Eye (tissue), 1 donor: ENCODE measurements at places on chromosomes 3 and 15.
A peak's percentile ranks its signal among the peaks of the same experiment; 100 is the strongest.

- DNase-seq = no peak
These were observed 39.1 kb downstream of the COL6A5 start for GRCh38 chr3:130384476-130385025.

- DNase-seq = peak; percentile 48
These were observed 217.8 kb downstream of the CHST2 start for GRCh38 chr3:143337387-143337786.

- peak; percentile 99 for DNase-seq
These were observed at the start of gene DAG1 for GRCh38 chr3:49469936-49470713. DAG1 (plus strand) TSS chr3:49470267; CDS start chr3:49510535, 40,268 bp downstream.

DNA sequence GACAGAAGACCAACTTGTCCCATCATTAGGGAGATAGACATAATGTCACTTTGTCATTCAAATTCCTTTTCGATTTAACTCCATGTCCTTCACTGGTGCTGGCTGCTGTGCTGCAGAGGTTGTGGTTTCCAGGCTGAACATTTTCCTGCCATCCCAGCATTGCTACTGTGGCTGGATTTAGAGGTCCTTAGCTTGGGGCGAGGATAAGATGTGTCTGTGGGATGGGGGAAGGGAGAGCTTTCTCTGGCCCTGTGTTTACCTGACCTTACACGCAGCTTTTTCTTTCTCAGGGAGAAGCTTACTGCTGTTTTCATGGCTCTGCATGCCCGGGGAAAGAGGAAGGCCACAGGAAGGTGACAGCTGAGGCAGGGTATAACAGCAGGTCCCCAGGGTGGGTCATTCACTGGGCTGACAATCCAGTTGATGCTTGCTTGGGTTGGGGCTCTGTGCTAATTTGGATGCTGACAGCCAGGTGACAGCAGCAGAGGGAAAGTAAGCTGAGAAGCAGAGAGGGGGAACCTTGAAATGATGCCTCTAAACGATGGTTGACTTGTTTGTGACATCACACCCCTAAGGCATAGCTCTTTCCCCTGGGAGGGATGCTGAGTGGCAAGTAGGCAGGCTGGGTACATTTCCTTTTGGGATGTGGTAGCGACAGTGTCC is 326.9 kb upstream of the CTNNB1 start:
- DNase-seq = peak; percentile 49

- no peak for DNase-seq
These were observed 347.9 kb downstream of the NR2F2 start for GRCh38 chr15:96678386-96678785.

- DNase-seq = no peak
These were observed 14.3 kb upstream of the TGM5 start for GRCh38 chr15:43280996-43281395.

DNA sequence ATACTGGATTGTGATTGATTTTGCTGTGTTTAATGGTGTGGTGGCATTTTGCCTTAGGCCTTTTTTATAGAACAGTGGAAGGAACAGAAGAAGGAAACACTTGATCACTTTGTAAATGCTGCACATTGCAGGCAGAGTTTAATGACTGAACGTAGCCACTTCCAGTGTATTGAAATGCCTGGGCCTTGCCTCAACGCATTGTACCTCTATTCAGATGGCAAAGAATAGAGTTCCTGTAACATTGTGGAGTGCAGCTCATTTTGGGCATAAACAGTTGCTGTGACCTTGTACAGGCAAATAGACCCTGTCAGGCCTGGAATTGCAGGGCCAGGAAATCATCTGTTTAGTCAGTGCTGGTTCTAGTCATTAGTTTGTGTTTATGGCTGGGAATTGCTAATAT is 225.0 kb downstream of the EPHA3 start:
- no peak for DNase-seq

GRCh38 chr3:79424811-79425210 is 343.0 kb downstream of the ROBO1 start:
- DNase-seq = no peak

- no peak for DNase-seq
These were observed 18.2 kb downstream of the SLC9A9 start for GRCh38 chr3:143830063-143830462.

- DNase-seq = no peak
These were observed 166.1 kb downstream of the PGPEP1L start for GRCh38 chr15:98841419-98841970.

GRCh38 chr3:23501201-23501802 is 298.2 kb downstream of the UBE2E2 start:
- no peak for DNase-seq

DNA sequence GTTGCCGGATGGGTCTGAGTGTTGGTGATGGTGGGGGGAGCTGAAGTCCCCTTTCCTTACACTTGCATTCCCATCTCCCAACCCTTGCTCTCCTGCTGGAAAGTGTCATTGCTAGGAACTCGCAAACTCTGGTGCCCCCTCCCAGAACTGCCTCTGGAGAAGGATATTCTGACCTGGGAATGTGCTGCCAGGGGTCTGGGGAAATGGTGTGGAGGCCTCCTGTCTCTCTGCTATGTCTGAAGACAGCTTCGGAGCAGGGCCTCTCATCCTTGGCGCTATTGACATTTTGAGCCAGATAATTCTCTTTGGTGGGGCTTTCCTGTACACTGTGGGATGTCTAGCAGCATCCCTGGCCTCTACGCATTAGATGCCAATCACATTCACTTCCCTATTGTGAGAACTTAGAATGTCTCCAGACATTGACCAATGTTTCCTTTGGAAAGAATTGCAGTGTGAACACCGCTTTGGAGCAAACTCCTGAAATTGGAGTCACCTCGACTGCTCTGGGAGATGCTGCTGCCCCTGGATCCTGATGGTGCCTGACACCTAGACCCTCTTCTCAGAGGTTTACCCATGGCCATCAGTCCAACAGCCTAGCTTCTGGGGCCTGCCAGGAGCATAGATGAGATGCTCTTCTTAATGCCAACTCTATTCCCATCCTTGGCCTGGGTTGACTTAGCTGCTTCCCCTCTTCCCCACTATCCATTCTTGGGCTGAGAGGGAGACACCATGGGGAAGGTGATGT is 2.2 kb upstream of the KY start:
- no peak for DNase-seq

- DNase-seq = peak; percentile 38
These were observed 1.5 kb upstream of the SLC12A8 start for GRCh38 chr3:125213946-125214542.

DNA sequence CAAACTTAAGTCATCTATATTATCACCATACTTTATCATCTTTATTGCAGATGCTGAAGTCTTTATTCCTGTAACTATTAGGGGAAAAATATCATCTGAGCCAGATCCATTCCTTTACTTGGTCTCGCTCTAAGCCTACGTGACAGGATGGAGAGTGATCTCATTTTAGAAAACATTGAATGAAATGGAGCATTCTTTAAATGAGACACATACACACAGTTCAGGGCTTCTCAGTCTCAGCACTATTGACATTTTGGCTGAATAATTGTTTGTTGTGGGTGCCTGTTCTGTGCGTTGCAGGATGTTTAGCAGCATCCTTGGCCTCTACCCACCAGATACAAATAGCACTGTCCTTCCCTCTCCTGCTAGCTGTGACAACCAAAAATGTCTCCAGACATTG is 36.2 kb upstream of the PROK2 start:
- DNase-seq = no peak

DNA sequence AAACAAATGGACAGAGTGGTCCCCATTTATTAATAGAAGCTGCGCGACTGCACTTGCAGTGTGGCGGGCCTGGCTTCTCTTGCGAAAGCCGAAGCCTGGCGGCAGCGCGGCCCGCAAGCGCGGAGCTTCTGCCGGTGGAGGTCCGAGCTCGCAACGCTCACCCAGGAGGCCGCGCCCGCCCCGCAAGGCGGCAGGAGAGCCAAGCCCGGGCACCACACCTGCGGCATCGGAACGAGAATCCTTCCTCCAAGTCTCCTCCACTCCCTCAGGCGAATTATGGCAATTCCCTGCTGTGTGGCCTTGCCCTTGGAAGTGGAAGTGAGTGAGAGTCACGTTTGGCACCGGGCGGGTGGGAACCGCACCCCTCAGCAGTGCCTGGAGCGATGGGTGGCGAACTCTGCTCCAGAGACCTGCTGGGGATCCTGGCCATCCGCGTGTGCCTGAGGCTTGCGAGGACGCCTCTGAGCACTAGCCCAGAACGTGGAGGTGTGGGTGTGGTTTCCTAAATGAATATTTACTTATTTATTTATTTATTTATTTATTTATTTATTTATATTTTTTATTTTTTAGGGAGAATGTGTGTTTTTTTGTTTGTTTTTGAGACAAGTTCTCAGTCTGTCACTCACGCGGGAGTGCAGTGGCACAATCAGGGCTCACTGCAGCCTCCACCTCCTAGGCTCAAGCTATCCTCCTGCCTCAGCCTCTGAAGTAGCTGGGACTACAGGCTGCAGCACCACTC is 133.7 kb upstream of the UBE2E1 start:
- DNase-seq = peak; percentile 62

DNA sequence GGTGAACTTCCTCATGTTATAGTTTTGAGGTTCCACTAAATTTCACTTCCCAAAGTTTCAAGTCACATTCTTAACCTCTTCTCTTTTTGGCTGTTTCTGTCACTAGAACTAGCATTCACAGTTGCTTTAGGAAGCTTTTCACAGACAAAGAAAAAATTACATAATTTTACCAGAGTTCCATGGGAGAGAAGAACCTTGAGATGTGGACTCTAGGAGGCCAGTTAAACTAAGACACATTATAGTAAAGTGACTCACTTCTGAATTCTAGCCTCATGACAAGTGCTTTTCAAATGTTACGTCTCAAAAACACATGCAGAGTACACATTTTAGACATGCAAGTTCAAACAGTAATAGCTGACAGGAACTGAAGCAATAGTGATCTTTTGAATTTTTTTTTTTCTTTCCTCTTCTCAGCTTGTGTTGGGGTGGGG is 39.9 kb upstream of the LRTM1 start:
- DNase-seq = no peak
